ENCODE measurements at places on chromosomes 2 and 18.

DNA sequence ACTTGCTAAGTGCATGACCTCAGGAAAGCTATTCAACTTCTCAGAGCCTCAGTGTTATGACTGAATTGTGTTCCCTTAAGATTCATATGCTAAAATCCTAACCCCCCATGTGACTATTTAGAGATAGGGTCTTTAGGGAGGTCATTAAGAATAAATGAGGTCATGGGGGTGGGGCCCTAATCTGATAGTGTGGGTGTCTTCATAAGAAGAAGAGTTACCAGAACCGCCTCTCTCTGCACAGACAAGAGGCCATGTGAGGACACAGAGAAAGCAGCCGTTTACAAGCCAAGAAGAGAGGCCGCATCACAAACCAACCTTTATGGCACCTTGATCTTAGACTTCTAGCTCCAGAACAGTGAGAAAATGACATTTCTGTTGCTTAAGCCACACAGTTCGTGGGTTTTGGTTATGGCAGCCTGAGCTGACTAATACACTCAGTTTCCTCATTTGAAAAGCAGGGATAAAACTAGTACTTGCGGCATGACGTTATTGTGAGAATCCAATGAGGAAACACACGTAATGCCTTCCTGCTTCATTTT, 9.9 kb downstream of the SH2D6 start:
- no peak for DNase-seq

DNA sequence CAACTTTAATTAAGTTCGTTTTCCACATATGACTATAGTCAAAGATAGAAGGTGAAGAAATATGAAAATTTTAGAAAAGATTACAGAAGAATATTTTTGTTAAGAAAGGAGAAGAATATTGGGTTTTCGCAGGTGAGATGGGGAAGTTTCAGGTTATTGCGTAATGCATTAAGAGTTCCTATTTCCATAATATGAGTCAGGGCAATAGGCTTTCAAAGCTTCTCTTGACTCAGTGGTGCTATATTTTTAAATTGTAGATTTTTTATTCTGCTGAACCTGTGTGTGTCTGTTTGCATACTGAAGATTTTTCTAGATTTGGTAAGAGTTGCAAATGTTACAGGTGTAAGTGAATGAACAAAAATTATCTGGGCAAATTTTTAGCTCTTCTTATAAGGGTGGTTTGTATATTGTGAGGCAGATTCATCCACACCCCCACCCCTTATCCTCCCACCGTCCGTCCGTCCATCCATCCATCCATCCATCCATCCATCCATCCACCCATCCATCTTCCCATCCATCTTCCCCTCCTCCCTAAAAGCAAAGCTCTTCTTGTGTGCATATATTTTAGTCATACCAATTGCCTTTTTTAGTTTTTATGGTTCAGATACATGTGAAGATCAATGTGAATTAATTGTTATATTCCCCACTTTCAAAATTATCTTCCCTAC, 69.6 kb downstream of the MYO1B start:
- DNase-seq, result no peak

- DNase-seq, result no peak
These were observed 601.1 kb downstream of the ARHGAP15 start for GRCh38 chr2:143730155-143730952.

- DNase-seq, result no peak
These were observed 102.8 kb upstream of the TTN start for GRCh38 chr2:178910005-178910404.

- DNase-seq, result no peak
These were observed 63.0 kb downstream of the ZNF532 start for GRCh38 chr18:58927659-58928058.

GRCh38 chr18:59357928-59358327, 1.1 kb downstream of the LMAN1 start:
- no peak for DNase-seq

DNA sequence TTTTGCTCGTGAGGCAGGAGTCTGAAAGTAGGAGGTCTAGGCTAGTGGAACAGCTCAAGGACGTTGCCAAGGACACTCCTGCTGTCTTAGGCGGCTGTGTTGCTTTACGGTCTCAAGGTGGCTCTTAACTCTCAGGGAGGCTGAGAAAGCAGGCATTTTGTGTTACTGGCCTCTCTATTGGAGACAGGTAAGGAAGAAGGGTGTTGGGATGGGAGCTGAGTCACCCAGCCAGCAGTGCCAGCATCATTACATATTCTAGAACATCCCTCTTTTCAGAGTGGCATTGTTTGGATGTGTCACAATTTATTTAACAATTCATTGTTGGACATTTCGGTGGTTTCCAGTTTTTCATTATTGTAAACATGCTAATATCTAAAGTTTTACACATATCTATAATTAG, 30.8 kb upstream of the TMEM214 start:
- DNase-seq, result no peak

GRCh38 chr2:35220461-35220860, 1135.1 kb upstream of the CRIM1 start:
- no peak for DNase-seq

DNA sequence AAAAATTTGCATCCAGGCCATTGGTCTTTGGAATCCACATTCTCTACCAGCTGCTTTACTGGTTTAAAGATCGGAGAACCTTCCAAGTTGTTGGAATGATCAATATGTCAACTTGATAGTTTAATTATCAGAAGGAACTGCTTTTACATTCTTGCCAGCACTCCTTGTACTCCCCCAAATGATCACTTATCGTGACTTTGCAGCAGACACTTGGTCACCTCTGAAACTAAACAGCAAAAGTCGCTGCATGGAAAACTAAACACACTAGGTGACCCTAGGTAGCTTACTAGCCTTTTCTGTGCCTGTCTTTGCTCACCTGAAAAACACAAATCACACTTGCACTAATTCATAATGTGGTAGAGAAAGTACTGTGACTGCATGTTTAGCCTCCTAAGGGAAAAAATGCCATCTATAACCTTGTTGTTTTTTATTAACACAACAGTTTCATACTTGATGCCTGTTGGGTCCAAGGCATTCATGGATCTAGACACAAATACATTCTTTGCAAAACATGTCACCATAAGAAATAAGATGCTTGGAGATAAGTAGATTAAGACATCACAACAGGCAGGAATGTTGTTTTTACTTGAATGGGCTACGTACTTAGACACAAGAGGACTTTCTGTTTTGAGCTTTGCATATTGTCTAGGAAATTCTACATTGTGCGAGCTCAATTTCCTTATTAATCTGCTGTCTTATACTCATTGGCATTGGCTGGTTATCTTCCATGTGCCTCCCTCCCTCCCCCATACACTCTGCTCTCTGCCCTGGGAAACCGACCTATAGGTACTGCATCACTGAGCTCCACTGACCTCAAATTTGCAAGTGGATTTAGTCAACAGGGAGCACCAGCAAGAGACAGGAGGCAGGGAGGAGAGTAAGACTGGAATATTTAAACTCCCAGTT, 219.1 kb upstream of the STK17B start:
- no peak for DNase-seq

GRCh38 chr2:22209545-22209944, 1085.8 kb downstream of the TDRD15 start:
- no peak for DNase-seq

GRCh38 chr2:204657024-204657423, 111.7 kb downstream of the PARD3B start:
- DNase-seq, result no peak

- no peak for DNase-seq
These were observed 9.6 kb downstream of the IRS1 start for GRCh38 chr2:226790011-226790410.

DNA sequence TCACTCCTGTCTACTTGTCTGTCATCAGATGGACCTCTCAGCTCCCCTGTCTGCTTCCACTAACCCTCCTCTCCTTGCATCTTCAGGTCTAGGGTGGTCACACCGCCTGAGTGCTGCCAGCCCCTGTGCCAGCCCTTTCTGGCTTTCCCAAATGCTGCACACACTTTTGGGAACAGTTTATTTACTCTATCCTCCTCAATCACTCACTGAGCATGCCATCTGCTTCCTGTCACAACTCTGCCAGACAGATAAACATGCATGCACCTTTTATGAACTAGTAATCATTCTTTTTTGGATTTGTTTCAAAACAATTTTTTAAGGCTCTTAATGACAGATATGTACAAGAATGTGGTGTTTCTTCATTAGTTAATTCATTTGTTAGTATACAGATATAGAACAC, 56.3 kb upstream of the CCDC195 start:
- DNase-seq, result no peak

GRCh38 chr2:179417436-179417949, 152.9 kb upstream of the SESTD1 start:
- DNase-seq, result no peak

DNA sequence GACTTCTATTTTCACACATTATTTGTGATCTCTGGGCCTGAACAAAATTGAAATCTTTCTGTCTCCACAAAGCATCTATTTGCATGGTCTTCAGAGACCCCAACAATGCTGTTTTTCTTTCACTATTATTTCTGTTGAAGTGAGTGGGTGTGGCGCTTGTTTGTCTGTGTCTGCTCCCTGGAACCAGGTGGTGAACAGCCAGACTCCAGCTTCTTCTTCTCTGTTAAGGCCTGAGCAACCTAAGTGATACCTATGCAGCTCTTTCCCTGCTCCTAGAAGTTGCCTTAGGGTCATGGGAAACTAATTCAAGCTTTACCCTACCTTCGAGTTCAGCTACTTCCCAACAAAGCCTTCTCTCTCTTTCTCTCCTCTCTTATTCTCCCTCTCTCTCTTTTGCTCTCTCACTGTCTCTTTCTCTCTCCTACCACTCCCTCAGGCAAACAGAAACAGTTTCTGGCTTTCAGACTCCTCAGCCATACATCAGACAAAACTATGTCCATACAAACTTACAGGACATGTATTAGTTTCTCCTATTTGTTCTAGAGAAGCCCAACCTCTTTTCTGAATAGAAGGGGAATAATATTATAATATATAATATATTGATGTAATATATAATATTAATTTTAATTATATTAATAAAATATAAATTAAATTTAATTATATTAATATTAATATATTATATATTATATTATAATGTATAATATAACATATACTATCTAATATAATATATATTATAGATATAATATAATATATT, 552.5 kb downstream of the DSC3 start:
- no peak for DNase-seq

GRCh38 chr2:20747317-20747716, 75.6 kb downstream of the LDAH start:
- DNase-seq, result no peak

GRCh38 chr2:212007972-212008371, 530.6 kb downstream of the ERBB4 start:
- no peak for DNase-seq

DNA sequence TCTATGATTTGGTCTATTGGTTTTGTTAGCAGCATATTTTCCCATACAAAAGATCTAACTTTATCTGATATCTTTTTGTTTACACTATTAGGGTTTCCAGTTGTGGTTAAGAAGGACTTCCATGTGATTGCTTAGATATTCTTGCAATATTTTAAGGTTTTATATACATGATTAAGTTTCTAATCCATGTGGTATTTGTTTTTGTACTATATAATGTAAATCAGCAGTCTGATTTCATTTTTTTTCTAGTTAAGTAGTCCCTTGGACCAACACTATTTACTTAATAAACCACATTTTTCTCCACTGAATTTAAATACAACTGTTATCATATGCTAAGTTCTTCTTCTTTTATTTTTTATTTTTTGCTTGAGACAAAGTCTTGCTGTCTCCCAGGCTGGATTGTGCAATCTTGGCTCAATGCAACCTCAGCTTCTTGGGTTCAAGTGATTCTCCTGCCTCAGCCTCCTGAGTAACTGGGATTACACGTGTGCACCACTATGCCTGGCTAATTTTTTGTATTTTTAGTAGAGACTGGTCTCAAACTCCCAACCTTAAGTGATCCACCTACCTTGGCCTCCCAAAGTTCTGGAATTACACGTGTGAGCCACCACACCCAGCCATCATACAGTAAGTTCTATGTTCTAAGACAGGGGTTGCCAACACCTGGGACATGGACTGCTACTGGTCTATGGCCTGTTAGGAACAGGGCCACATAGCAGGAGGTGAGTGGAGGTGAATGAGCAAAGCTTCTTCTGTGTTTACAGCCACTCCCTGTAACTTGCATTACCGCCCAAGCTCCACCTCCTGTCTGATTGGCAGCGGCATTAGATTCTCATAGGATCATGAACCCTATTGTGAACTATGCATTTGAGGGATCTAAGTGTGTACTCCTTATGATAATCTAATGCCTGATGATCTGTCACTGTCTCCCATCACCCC, 58.5 kb upstream of the RAB27B start:
- no peak for DNase-seq

- DNase-seq, result peak; percentile 31
These were observed 241.5 kb downstream of the ICOS start for GRCh38 chr2:204177977-204178522.

- DNase-seq, result no peak
These were observed 577.9 kb upstream of the GCFC2 start for GRCh38 chr2:76288598-76288997.

DNA sequence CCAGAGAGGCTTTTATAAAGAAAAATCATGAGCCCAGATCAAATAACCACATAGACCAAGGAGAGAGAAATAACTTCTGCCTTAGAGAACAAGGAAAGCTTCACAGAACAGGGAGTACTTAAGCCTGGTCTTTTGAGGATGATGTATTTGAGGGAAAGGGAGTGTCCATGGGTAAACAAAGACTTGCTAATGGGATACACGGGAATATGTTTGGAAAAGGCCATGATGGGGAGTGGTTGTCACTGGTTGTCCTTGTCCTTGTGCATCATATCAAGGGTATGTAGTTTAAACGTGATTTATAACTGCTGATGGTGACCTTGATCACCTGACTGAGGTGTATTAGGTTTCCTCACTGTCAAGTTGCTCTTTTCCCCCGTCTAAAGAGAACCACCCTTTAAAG, 169.9 kb downstream of the FAM210A start:
- no peak for DNase-seq

- DNase-seq, result no peak
These were observed 144.6 kb upstream of the RMP24 start for GRCh38 chr18:35827903-35828275.

DNA sequence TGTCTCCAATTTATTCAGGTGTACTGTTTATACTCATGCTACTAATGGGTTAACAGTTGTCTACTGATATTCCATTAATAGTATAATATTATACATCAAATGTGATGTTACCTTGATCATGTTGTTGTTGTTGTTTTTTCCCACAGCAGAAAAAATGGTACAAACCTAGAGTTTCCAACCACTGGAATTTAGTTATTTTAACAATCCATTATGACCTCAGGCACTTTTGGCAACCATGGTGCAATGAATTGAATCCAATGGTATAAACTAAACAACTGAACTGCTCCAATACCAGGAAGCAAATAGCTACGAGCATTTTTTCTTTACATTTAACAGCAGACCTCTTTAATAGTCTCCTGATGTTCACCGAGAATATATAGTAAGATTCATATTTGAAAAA, 31.0 kb upstream of the C2orf66 start:
- no peak for DNase-seq

Measured in activated naive CD4-positive, alpha-beta T cell (primary cell).